ENCODE measurements at places on chromosomes 5 and 9. TPM values are rescaled to one million over a fixed set of nuclear protein-coding genes. Genes with fewer than 3 reads are reported as not detected.

The ADGRD2 gene
- not detected for total RNA-seq

The PIP5KL1 gene
- 1.2 TPM for total RNA-seq

The WDR38 gene
- not detected for total RNA-seq

The GRXCR2 gene
- not detected for total RNA-seq

The TAF11L4 gene
- not detected for total RNA-seq

The TMED7 gene
- total RNA-seq, result 117 TPM

The SHROOM1 gene
- total RNA-seq, result 15.6 TPM

The B4GALT7 gene
- total RNA-seq, result 60.8 TPM

The WDR55 gene
- total RNA-seq, result 40.4 TPM

The EQTN gene
- total RNA-seq, result not detected

The DPP7 gene
- 62.6 TPM for total RNA-seq

The WNK2 gene
- total RNA-seq, result not detected

The PCDHB9 gene
- total RNA-seq, result 0.18 TPM

The NXNL2 gene
- 2.6 TPM for total RNA-seq
